ENCODE measurements at places on chromosomes 1 and 21.
A peak's percentile ranks its signal among the peaks of the same experiment; 100 is the strongest.

GRCh38 chr1:53582211-53583020, 123.2 kb downstream of the DMRTB1 start:
- peak; percentile 72 for DNase-seq

GRCh38 chr21:34796518-34797200, 127.9 kb downstream of the CLIC6 start:
- DNase-seq = no peak

DNA sequence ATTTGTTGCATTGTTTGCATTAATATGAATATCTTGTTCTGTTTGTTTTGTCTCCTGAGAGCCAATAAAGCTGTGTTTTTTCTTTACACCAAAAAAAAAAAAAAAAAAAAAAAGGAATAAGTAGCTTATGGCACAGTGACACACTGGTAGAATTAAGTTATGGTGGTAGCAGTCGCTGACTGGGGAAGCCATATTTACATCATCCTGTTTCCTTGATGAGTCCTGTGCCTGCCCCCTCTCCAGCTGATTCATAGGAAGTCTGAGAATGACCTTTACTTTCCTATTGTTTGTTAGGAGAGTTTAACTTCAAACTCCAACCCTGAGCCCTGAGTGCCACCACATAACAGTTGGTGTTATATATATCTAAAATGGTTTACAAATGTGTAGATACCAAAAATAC, 62.2 kb downstream of the OBSCN start:
- no peak for DNase-seq

- peak; percentile 33 for DNase-seq
These were observed 84.9 kb downstream of the KIF14 start for GRCh38 chr1:200535605-200536004.

DNA sequence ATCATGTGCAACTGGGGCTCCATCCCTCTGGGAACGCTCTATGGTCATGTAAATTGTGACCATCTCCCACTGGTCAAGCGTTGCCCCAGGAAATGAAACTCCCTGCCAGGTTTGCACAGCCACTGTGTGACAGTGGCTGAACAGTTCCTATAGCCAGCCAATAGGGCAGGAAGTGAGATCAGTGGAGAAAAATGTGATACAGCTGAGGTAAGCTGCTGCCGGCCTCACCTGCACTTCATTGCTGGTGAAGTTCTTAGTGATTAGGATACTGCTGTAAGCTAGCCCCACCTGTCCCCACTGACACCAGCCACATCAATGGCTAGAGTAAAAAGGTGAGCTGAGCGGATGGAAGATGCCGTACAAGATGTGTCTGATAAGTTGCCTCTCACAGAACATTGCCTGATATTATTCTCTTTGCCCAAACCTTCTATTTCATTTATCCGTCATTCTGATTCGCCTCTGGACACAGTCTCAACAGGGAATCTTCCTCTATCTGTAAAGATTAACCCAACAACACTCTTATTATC, 38.4 kb upstream of the CDC42BPA start:
- peak; percentile 72 for DNase-seq

- DNase-seq = peak; percentile 60
These were observed at the start of gene ARHGAP29 for GRCh38 chr1:94237291-94238226. Gene ARHGAP29 (minus strand): TSS chr1:94237584. CDS start chr1:94231611, 5,973 bp downstream.

DNA sequence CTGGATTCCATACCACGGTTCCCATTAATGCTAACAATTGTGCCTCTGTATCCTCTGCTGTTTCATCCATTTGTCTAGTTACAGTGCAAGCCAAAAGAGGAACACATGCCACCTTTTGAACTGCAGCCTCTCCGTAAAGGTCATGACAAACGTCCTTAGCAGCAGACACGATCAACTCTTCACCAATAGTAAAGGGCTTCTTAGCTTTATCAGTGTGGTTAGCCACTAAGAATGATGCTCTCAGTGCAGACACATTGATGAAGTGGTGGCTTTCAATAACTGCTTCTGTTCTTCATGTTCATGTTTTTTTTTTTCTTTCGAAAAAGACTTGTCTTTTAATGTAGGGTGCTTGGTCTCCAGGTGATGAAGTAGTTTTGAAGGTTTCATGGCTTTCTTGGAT, 14.3 kb downstream of the XPR1 start:
- no peak for DNase-seq
